ENCODE measurements at places on chromosomes 6 and 20.

DNA sequence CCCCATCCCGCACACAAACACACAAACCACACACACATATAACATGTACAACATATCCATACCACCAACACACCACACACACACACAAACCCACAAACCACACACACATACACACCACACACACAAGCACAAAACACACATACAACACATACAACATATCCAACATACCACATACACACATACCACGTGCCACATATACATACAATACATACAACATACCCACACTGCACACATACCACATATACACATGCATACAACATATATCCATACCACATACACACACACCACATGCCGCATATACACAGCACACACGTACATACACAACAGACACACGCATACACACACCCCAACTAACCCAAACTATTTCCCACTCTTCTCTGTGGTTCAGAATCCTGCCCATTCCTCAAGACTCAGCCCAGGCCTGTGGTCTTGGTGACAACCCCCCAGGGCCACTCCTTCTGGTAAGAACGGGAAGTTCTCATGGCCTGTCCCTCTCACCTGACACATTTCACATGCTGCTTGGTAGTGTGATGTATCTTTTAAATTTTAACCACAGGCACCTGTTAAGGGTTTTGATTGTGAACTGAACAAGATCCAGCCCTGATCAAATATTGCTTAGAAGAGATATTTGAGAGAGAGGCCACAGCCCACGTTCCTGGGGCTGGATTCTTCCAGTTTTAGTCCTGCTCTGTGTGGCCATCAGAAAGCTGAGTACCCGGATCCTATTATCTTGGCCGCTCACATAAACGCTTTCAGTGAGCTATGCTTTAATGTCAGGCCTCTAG lies 55.9 kb upstream of the KCNK16 start:
- DNase-seq: no peak

- DNase-seq: no peak
These were observed 232.7 kb upstream of the CDH4 start for GRCh38 chr20:61019322-61019721.

GRCh38 chr6:107871976-107872375 lies 47.9 kb upstream of the SCML4 start:
- no peak for DNase-seq

DNA sequence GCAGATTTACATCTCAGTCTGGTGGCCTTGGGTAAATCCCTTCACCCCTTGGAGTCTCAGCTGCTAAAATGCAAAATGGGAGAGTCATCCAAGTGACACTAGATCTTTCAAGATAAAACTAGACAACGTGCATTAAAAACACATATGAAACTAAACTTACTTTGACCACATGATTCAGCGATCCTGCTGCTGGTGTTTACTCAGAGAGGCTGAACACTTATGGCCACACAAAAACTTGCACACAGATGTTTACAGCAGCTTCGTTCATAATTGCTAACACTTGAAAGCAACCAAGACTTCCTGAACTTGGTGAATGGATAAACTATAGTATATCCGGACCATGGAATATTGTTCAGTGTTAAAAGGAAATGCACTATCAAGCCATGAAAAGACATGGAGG lies 55.3 kb upstream of the GPR6 start:
- no peak for DNase-seq

- DNase-seq: no peak
These were observed 20.3 kb downstream of the MUCL3 start for GRCh38 chr6:30960907-30961673.

DNA sequence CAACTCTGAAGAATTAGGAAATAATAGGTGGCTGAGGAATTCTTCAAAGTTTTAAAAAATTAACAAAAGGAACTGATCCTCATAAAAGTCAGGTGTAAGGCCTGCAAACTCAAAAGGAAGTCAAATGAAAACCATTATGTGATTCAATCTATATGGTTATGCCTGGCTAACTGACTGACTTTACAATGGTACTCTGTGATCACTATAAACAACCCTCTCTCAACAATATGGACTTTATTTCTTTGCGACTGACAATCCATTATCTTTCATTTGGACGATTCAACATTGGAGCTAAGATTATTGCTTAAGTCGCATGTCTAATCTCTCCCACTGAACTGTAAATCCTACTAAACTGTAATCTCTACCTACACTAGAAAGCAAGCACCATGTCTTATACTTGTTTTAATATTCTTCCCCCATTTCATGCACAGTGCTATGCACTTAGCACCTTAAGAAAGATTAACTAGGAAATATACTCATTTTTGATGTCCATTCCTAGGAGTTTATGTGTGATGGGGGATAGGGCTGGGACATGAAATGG lies 1.4 kb downstream of the STK38 start:
- DNase-seq: no peak

- DNase-seq: no peak
These were observed 2.2 kb upstream of the OLIG3 start for GRCh38 chr6:137496368-137496767.

GRCh38 chr6:156985309-156985708 lies 208.1 kb downstream of the ARID1B start:
- DNase-seq: no peak

- DNase-seq: no peak
These were observed 20.1 kb downstream of the ECT2L start for GRCh38 chr6:138815797-138816528.

DNA sequence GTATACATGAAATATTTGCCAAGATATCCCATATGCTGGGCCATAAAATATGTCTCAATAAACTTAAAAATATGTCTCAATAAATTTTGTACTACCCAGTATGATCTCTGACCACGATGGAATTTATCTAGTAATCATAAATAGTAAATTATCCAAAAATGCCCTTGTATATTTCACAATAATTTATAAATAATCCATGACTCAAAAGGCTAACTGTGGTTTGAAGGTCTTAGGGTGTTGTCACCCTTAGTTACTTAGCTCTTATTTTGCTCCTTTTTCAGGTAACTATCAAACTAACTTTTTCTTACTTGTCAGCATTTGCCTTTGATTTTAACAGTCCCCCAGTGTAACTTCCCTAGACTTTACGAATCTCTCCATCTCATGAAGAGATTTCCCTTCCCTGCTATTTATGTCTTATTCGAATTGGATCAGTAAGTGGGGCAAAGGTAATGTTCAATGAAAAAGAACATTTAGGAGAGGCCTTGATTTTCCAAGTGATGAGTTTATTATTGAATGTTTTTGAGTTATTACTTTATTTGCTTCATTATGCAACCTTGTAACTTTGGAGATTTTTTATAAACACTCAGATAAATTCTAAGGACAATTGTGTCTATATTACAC lies 109.0 kb upstream of the THBS2 start:
- DNase-seq: no peak

DNA sequence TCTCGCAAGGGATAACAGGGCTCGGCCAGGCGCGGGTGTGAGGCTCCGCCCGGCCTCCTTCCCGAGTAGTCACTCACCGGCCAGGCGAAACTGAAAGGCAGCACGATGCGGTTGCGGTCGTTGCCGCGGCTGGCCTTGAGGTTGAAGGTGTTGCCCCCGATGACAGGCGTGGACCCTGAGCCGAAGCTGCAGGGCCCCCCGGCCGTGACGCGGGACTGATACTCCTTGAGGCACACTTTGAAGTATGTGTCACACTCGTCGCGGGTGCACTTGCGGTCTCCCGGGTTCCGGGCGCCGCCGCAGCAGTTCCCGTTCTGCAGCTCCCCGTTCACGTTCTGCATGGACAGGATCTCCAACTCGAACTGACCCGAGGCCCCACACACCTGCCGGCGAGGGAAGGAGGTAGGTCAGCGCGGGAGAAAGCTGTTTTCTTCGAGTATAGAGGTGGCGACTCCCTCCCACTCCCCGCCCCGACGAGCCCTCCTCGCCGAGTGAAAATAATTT lies 1.1 kb downstream of the JAG1 start:
- peak; percentile 42 for DNase-seq

- no peak for DNase-seq
These were observed 106.8 kb upstream of the NUP153 start for GRCh38 chr6:17813542-17813941.

GRCh38 chr6:474453-475185 lies 83.1 kb downstream of the IRF4 start:
- no peak for DNase-seq

- DNase-seq: no peak
These were observed 1.3 kb upstream of the MUCL3 start for GRCh38 chr6:30939473-30939872.

DNA sequence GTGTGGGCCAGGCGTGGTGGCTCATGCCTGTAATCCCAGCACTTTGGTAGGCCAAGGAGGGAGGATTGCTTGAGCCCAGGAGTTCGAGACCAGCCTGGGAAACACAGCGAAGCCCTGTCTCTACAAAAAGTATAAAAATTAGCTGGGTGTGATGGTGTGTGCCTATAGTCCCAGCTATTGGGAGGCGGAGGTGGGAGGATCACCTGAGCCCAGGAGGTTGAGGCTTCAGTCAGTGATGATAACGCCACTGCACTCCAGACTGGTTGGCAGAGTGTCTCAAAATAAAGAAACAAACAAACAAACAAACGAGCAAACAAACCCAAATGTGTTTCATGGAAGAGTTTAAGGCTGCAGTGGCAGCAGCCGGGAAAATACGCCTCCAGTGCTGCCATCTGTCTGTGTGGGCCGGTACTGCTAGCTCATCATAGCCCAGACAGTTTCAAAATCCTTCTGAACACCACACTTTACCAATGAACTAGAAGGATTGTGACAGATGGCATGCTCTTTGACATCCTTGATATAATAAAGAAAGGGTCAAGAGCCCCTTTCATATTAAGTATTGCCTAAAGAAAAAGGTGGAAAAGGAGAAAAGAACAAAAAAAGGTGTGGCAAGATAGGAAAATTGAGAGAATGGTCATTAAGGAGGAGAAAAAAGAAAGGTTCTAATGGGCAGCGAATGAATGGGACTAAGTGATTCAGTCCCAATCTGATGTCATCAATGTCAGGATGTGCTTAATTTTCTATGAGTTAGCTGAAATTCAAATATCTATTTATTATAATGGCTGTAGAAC lies 298.6 kb downstream of the SYNE1 start:
- peak; percentile 45 for DNase-seq

DNA sequence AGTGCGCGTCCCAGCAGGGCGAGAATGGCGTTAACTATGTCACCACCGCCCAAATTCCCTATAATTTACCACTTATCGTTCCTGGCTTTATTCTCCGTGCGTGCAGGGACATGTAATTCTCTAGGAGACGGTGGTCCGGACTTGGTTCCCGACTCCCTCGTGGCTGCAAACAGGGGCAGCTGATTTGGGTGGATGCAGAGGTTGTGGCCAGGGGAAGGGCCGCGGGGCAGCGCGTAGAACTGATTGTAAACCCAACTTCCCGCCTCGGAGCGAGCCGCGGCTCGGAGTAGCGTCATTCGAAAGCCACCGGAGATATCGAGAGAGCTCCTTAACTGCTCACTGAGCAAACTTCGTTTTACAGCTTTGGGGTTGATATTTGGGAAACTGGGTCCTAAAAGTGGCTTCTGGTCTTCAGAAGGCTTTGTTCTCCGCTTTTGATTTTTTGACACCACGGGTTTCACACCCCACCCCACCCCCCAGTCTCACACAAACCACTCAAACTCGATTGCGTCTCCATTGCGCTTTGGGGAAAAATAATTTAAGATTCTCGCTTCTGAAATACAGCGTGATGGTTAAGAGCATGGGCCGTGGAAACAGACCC lies 17.5 kb upstream of the ZSCAN9 start:
- peak; percentile 38 for DNase-seq

DNA sequence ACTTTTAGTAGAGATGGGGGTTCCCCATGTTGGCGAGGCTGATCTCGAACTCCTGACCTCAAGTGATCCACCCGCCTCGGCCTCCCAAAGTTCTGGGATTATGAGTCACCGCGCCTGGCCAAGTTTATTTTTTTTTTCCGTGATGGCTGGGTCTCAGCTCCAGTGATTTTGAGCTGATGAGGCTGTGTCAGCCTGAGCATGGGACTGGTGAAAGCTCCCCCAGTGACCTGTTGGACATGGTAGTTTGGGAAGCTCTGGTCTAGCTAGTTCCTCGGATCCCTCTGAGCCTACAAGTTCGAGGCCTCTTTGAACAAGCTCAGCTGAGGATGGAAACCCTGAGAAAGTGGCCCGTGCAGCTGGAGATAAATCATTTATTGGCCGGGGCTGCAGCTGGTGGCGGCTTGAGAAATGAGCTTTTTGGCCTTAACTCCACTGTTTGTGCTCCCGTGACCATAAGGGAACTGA lies 126.8 kb downstream of the SNX5 start:
- DNase-seq: no peak

- no peak for DNase-seq
These were observed 259.9 kb downstream of the SMOC2 start for GRCh38 chr6:168700880-168701279.

DNA sequence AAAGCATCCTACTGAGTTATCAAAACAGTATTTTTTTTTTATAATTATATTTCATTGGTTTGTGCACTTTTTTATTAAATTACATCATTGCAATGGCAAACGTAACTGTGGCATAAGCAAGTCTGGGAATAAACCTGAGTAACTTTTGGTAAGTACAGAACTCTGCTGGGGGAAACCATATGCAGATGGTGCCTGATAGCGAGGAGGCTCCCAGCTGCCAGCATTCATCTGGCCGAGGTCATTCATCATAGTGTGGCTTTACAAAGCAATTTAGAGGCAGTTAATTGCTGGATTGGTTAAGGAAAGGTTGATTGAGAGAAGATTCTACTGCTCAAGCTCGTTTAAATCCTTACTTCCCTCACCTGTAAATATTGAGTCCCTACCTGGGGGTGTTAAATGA lies 52.6 kb downstream of the HECA start:
- DNase-seq: no peak

GRCh38 chr20:10673176-10673841 lies 490 bp downstream of the JAG1 start:
- DNase-seq: peak; percentile 34

DNA sequence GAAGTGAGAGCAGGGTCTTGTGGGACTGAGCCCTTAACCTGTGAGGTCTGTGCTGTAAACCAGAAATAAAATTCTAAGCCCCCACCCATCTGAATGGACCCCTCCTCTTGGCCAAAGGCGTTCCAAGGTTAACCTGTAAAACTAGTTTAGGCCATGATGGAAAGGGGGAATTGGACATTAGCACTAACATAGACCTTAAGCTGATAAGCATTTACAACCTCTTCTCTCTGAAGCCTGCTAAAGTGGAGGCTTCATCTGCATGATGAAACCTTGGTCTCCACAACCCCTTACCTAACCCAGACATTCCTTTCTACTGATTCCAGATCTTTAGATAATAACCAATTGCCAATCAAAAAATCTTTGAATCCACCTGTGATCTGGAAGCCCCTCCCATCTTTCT lies 25.8 kb downstream of the PIGT start:
- no peak for DNase-seq
